ENCODE measurements at places on chromosomes 7 and 10. TPM values are rescaled to one million over a fixed set of nuclear protein-coding genes. Genes with fewer than 3 reads are reported as not detected.

The HOXA11 gene
- total RNA-seq: 0.17 TPM

The MET gene
- 112 TPM for total RNA-seq

The OR2A7 gene
- total RNA-seq: 9.5 TPM

The HILPDA gene
- 9.7 TPM for total RNA-seq

The FAM237B gene
- total RNA-seq: not detected

The BTBD16 gene
- not detected for total RNA-seq

The AGR2 gene
- total RNA-seq: 1.9 TPM

The CYP2E1 gene
- total RNA-seq: 2.0 TPM

The KLF14 gene
- total RNA-seq: not detected

The OR2A1 gene
- 0.17 TPM for total RNA-seq

The AMPH gene
- total RNA-seq: under 0.01 TPM

The VWDE gene
- 3.9 TPM for total RNA-seq

The RELN gene
- total RNA-seq: 0.03 TPM

The PNLIPRP2 gene
- not detected for total RNA-seq

The ACHE gene
- total RNA-seq: 0.40 TPM

The PNLIPRP3 gene
- 98.2 TPM for total RNA-seq

The UNCX gene
- total RNA-seq: not detected

The VSTM4 gene
- under 0.01 TPM for total RNA-seq

The JCAD gene
- 0.21 TPM for total RNA-seq

Data from mammary epithelial cell (primary cell).